ENCODE measurements at places on chromosomes 3 and 15. TPM values are rescaled to one million over a fixed set of nuclear protein-coding genes. Genes with fewer than 3 reads are reported as not detected.

- no peak for DNase-seq
Measured at GRCh38 chr3:194383276-194383940, 13.9 kb upstream of the LRRC15 start.

The ATP10A gene
- total RNA-seq = 32.9 TPM

DNA sequence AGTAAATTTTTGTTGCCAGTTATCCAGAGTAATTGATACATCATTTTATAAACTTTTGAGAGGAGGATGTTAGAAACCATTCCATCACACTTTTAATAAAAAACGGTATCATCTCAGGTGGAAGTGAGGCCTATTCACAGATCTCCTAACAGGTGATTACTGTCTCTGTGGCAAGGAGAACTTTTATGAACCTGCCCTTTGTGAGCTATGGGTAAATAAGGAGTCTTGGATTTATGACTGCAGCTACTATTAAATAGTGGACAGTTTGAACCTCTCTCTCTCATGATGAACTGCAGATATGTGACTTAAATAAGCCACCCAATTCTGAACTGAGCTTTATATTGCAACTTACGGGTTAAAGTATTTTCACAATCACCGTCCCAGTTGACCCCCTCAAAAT, 45.7 kb downstream of the ZFAND6 start:
- no peak for DNase-seq

The CACNA1D gene
- 0.29 TPM for total RNA-seq

The C2CD4A gene
- total RNA-seq = under 0.01 TPM

DNA sequence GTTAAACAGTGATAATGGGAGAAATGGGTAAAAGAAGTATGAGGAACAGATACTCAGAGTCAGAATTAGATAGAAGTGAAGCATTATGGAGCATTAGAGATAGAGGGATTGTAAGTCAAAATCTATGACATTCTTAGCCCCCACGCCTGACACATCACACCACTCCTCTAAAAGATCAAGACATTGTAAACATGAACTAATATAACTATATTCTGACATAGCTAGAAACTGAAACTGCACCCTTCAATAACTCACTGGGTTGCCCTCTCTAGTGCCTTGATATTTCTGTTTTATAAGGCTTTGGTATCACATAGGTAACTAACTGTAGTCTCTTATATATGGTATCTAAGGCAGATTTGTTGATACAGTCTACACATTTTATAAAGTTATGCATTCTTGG, 684.3 kb upstream of the DPPA4 start:
- no peak for DNase-seq

DNA sequence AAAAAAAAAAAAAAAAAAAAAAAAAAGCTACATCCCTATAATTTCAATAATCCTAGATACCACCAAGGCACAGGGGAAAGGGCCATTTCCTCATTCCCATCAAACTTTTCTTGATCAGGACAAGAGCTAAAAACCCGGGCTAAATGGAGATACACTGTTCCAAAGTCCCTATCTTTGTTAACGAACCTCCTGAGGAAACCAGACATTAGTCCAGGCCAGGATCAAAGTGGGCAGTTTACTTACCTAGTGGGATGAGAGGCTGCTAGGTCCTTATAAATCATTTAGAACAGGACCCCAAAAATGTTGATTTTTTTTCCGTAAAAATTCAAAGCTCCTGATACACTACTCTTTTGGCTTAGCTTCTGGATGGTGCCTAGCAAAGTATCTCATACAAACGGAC, 35.6 kb downstream of the UBR1 start:
- no peak for DNase-seq

The FNDC3B gene
- 179 TPM for total RNA-seq

GRCh38 chr3:33132019-33132360, 18.2 kb downstream of the CRTAP start:
- no peak for DNase-seq

Data from osteoblast (primary cell).